Stimulated activated naive CD8-positive, alpha-beta T cell treated with anti-CD3 and anti-CD28 coated beads, Interleukin-15, amount 100 ng/mL, for 72 hours (primary cell): ENCODE measurements at places on chromosomes 3 and 15.

GRCh38 chr3:121155028-121155427 is 247.0 kb downstream of the STXBP5L start:
- no peak for DNase-seq

GRCh38 chr3:32340611-32341365 is 50.9 kb upstream of the CMTM7 start:
- DNase-seq: no peak

DNA sequence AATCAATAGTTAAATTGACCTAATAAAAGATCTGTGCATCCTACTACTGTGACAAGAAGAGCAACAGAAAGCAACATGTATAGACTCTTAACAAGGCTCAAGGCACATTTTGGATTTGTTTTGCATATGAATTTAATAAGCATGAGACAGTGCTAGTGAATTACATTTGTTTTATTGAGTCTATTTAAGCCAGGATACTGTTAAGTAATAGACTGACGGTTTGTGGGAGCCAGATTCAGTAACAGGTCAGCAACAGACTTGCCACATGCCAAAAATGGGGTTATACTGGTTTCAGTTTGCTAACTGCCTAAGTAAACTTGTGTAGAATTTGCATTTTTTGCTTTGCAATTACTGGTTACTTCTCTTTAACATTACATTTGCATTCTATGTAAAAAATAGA is 54.0 kb downstream of the MBNL1 start:
- DNase-seq: no peak

DNA sequence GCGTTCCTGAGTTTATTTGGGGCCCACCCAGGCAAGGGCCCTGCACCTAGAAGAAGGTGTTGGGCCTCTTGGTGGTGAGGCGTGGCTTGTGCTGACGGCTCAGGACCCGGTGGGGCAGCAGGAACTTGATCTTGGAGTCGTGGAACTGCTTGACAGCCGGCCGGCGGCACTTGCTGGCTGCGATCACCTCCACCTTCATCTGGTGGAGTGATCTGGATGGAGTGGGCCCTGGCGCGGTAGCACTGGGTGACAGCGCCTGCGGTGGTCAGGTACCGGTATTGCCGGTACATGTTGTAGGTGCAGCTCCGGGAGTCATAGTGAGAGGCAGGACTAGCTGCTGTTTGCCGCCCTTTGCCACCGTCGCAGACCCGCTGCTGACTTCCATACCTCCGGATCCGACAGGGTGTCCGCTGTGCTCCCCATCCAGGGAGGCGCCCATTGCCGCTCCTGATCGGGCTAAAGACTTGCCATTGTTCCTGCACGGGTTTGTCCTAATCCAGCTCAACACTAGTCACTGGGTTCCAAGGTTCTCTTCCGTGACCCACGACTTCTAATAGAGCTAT is 136.8 kb downstream of the ANO10 start:
- no peak for DNase-seq

DNA sequence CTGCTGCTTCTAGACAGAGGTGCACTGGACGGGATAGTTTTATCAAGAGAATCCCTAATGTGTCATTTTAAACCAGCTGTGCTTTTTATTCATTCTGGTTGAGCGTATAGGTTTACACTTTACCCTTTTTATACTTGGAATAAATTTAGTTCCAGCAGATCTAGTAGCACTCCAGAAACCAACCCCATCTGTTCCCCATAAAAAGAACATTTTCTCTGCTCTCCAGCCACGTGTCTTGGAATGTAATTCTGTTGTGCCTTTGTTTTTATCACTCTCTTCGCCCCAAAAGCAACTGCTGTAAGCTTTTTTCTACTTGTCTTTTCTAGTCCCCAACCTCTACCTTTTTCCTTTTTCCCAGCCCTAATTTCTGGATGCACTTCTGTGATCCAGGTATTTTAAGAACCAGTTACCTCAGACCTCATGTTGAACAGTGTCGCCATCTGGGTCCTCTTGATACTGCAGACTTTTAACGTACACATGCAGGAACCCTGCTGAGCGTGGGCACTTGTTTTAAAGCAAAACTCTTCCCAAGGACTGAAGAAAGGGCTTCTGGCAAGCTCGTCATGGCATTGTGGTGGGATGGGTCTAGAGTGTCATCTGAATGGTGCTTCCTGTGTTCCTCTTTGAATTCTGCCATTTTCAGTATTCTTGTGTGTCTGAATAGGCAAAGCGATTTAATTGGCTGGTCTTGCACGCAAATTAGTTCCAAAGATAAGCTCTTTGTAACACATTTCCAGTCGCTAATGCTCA is 5.7 kb upstream of the EXOG start:
- DNase-seq: no peak

- DNase-seq: no peak
Observed at GRCh38 chr3:101104321-101104720, 111.1 kb upstream of the ABI3BP start.

- DNase-seq: no peak
Observed at GRCh38 chr15:68488966-68489365, 57.0 kb upstream of the ITGA11 start.

DNA sequence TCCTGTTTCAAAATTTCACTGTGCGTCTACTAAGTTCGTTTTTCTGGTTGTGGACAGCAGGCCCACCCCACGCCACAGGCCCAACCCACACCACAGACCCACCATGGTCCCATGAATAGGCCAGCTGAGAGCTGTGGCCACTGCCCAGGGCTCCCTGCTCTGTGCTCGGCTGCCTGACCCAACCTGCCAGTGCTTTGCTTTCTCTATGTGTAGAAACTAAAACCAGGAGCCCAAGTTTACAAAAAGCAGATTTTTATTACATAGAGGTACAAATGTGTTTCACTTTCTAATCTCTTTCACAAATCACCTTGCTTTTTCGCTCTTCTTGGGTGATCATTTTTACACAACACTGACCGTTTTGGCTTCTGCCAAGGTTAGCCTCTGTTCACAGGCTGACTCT is 69.1 kb downstream of the HERC2 start:
- no peak for DNase-seq

DNA sequence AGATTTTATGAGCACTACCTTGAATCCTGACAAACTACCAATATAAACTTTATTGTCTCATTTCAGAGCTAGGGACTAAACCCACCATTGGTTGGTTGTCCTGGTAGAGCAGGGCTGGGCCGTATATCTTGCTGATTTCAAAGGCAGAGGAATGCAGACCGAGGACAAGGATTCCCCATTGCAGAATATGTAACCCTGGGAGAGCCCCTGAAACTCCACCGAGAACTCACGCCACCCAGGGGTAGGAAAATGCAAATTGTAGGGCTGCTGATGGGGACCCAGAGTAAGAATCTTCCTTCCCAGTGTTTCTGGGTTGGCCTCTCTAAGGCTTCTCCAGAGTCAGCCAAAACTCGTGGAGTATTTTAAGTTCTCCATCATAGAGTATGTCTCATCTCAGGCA is 235.3 kb downstream of the ABHD5 start:
- DNase-seq: no peak

DNA sequence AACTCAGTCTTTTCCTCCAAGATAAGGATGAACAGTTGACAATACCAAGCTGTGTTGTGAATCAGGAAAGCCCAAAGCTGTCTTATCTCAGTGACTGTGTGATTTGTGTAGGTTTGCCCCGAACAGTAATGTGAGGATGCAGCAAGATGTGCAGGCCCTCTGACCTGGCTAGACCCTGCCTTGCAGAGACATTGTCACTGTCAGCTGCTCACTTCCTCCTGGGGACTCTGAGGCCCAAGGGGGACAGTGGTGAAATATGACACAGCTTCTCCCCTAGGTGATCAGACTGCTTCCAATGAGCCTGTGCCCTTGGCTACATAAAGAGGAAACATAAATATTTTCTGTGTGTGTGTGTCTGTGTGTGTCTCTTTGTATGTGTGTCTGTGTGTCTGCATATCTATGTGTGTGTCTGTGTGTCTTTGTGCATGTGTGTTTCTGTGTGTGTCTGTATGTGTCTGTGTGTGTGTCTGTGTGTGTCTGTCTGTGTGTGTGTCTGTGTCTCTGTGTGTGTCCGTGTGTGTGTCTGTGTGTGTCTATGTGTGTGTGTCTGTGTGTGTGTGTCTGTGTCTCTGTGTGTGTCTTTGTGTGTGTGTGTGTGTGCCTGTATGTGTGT is 21.7 kb downstream of the LRRK1 start:
- DNase-seq: no peak

DNA sequence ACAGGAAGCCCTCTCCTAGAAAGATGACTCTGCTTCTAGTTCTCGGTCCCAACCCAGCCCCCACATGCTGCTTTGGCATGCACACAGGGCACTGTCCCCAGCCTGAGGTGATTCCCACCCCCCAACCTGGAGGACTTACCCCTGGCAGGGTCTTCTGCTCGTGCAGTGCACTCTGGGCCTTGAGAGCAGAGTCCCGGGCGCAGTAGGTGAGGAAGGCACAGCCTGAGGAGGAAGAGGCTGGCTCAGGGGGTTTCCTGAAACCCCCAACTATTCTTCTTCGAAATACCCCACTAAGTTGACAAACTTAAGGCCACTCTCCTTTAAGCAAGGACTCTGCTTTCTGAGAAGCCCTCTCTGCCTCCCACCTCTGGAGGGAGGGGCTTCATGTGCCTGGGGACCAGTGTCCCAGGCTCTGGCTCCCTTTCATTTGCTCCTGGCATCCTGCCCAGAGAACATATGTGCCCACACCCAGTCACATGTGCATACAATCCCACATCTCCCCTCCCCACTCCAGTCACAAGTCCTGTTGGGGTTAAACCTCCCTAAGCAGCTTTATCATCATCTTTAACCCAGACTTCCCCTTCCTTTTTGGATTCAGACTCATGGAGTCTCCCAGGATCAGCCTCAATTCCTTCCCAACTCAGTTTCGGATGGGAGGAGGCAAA is 4.1 kb downstream of the CELF6 start:
- DNase-seq: no peak

GRCh38 chr3:175672119-175672689 is 813.1 kb downstream of the NAALADL2 start:
- DNase-seq: no peak

DNA sequence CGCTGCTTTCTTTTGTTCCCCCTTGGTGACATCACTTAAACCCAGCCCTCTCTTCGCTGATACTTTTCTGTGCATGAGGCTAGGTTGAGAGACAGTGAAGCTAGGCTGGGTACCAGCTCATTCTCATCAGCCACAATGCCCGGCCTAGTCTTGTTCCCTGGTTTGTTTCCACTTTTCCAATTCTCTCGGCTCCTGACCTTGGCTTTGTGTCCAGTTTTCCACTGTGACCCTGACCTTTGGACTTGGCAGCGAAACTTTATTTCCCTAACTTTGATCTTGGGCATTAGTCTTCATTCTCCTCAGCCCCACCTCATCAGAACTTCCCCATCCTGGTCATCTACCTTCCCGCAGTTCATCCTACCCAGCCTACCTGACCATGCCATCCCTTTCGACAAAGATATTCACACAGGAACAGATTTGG is 908 bp upstream of the ADPGK start:
- no peak for DNase-seq

- no peak for DNase-seq
Observed at GRCh38 chr3:9715764-9716437, 12.3 kb downstream of the CPNE9 start.

- no peak for DNase-seq
Observed at GRCh38 chr3:9008550-9009255, 45.4 kb upstream of the RAD18 start.
